ENCODE measurements at places on chromosomes 2 and 18.

DNA sequence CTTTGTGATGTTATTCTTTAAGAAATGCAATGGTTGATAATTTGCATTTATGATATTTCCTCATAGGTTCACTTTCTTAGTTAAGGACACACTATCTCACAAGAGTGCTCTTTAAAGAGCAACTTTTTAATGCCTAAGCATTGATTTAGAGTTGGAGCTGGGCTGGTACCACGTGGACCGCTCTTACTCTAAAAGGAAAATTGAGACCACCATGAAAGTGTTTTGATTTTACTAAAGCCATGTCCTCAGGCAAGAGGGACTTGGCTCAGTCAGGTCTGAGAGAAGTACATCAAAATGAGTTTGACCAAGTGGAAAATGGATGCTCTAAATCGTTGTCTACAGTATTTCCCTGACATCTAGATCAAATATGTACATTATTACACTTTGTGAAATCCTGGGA lies 302.4 kb downstream of the LRRTM1 start:
- no peak for DNase-seq

GRCh38 chr18:75003764-75004690 lies 204.9 kb downstream of the PTGR3 start:
- no peak for DNase-seq

DNA sequence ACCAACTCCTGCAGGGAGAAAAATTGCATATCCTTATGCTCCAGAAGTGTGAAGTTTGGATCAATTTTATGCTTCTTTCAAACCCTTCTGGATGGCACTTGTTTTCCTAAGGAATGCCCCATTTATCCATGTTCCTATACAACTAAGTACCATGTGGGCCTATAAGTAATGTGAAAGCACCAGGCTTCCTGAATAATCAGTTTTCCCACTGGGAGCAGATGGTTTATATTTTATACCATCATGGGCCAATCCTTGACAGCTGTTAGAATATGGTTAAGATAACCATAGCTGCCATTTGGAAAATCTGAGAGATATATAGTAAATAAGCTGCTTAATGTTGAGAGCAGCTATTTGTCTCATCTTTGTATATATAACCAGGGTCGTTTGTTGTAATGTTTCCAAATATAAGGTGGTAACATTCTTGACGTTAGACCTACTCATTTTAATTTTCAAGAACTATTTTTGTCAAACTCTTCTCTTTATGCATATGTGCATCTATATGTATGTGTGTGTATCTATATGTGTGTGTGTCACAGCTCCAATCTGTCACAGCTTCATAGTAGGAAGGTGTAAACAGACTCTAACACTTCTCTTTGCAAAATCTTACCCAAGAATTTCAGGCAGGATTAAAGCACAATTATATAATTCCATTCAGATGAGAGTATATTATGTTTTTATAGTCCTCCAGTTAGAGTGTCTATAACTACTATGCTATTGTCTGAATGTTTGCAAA lies 458.7 kb upstream of the GCFC2 start:
- no peak for DNase-seq

DNA sequence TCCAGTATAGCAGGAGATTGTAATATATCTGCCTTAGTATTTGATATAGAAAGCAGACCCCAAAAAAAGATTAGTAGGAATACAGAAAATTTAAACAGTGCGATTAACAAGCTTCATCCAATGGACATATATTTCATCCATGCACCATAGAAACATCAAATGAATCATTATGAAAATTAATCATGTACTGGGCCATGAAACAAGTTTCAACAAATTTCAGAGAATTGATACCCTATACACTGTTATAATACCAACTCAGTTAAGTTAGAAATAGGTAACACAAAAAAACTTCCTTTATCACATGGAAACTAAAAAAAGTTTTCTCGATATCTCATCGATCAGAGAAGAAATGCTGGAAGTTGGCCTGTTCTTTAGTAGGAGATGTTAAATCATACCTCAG lies 192.1 kb upstream of the STON1 start:
- DNase-seq = no peak

GRCh38 chr18:8834881-8835280 lies 129.5 kb downstream of the MTCL1 start:
- DNase-seq = no peak

DNA sequence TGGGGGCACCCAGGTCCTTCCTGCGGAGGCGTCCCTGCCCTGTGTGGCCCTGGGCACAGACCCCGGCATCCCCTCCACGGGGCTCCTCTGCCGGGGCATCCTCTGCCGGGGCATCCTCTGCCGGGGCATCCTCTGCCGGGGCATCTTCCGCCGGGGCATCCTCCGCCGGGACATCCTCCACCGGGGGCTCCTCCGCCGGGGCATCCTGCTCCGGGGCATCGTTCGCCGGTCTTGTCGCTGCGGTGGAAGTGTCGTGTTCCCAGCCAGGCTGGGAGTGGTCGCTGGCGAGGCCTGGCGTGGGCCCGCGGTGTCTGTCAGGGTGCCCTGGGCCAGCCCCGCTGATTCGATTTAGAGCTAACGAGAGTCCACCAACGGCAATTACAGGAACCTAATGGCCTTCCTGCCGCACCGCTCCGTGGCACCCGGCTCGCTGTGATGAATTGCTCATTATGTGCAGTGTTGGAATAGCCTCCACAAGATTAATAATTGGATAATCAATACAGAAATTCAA lies 115.1 kb downstream of the NFATC1 start:
- no peak for DNase-seq

- DNase-seq = no peak
Measured at GRCh38 chr2:660586-661359, 16.4 kb downstream of the TMEM18 start.

DNA sequence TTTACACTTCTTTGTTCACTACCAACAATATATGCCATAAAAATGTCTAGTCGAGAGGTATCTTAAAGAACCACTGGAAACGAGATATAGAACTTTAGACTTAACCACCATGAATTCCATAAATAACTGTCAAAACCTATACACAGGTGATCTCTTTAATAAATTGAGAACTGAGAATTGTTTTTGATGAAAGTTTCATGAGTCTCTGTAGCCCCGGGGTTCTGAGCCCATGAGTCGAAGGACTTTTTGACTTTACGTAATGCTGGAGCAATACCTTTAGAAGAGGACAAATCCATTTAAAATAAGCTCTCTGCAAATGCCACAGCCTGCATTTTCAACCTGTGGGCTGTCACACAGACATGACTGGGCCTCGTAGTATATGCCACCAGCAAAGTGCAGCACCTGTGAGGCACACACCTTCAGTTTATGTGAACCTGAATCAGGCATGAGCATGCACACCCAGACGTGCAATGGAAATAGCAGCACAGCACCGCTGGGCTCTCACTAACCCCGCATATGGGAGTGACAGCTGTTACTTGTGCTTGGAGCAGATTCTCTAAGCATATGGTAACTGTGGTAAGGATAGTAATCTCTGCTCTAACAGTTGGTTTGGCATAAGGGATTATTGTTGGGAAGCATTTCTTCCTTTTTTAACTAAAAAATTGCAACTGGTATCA lies 383.2 kb downstream of the SOCS6 start:
- no peak for DNase-seq

- no peak for DNase-seq
Measured at GRCh38 chr2:99278793-99279291, 22.2 kb downstream of the LYG1 start.

GRCh38 chr18:9910071-9910470 lies 3.7 kb upstream of the VAPA start:
- no peak for DNase-seq

DNA sequence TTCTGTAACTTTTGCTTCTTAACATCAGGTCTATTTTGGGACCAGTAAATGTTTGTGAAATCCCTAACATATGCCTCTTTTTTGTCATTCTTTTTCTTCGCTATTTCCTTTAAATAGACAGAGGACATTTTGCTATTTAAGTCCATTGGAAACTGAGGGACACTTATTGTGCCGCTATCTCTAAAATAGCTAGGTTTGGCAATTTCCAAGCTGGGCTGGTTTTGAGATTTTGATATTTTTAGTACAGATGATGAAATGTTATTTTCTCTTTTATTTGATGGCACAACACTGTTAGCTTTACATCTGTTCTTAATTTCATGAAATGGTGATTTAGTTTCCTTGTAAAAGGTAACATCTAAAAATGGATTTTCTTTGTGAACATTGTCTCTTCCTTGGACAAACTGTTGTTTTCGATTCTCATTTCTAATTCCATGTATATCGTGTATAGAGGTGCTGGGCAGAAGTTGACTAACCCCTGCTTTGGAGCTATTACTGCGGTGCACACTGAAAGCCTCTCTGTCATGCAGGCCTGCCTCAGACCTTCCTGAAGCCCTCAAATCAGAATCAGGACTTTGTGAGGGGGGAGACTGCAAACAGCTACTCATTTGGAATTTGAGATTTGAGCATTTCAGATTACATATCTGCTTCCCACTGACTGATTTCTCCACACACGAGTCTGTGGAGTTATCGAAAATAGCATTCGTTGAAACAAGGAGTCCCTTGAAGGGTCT lies 594 bp downstream of the RAD51AP2 start:
- DNase-seq = no peak

DNA sequence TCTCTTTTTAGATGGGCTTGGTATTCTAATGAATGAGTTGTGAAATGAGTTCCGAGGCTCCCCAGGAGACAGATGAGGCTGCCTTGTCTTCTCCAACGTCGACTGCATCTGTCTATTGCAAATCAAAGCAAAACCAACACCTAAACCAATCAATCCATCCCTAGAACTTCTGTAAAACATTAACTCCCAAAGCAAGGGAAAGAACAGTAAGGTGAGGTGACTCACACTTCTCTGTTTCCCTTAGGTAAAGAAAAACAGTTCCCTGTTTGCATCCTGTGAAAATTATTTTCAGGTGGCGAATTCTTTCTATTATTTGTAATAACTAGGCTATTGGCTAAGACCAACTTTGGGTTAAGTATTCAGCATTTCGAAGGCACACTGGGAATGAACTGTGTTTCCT lies 249.4 kb downstream of the EPHA4 start:
- no peak for DNase-seq

- DNase-seq = no peak
Measured at GRCh38 chr2:21282515-21282898, 158.7 kb downstream of the TDRD15 start.

DNA sequence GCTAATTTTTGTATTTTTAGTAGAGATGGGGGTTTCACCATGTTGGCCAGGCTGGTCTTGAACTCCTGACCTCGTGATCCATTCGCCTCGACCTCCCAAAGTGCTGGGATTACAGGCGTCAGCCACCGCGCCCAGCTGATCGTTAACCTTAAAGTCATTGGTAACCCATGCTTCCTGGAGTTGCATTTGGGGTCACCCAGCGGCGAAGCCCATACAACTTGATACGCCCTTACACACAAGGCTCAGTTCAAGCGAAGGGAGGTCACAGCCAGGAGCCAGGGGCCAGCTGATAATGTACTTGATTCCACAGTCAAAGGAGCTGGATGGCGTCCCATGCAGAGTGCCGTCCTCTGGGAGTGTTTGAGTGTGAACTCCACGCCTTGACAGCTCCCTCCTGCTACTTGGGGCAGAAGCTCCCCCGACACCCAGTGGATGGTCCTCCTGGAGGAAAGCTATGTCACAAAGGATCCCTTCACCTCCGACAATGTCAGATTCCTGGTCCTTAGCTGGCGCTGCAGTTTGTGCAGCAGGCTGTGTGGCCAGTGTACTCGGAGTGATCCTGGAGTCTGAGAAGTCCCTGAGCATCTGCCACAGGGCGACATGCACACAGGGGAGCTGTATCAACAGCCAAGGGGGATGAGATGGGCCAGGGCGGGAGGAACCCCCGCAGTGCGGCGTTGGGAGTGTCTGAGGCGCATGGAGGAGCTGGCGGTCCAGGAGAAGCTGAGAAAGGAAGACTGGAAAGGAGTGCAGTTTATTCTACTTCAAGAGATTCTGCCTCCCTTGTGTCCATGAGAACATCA lies 7.9 kb downstream of the CLHC1 start:
- no peak for DNase-seq

DNA sequence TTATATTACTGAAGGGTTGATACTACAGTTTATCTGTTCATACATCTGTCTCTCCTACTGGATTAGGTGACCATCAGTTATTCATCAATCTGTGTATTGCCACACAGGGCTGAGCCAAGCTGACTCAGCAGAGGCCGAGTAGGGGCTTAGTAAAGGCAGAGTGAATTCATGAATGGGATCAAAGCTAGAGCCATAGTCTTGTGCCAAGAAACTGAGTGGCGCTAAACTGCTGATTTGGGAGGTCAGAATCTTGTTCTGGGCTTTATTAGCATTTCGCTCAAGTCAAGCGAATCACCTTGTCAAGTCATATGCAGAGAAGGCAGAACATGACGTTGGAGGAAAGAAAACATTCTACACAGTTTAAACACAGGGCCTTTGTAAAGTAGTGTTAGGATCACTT lies 34.1 kb downstream of the SOCS6 start:
- no peak for DNase-seq

- peak; percentile 50 for DNase-seq
Measured at GRCh38 chr2:101030866-101031554, 28.9 kb downstream of the RPL31 start.

DNA sequence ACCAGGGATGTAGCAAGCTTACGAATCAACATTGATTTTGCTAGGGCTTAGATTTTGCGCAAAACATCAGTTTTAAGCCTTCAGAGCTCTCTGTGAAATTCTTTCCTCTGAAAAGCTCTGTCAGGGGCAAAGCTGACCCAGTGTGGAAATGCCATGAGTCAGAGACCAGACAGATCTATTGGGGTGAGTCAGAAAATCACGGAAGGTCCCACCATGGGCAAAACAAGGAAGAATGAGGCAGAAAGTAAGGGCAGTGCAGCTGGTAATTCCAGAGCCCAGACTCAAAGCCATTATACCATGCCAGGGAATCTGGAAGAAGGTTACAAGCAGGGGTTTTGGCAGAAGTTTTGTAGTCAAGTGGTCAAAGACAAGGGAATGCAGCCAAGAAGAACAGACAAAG lies 256.6 kb upstream of the CTAGE1 start:
- DNase-seq = no peak

DNA sequence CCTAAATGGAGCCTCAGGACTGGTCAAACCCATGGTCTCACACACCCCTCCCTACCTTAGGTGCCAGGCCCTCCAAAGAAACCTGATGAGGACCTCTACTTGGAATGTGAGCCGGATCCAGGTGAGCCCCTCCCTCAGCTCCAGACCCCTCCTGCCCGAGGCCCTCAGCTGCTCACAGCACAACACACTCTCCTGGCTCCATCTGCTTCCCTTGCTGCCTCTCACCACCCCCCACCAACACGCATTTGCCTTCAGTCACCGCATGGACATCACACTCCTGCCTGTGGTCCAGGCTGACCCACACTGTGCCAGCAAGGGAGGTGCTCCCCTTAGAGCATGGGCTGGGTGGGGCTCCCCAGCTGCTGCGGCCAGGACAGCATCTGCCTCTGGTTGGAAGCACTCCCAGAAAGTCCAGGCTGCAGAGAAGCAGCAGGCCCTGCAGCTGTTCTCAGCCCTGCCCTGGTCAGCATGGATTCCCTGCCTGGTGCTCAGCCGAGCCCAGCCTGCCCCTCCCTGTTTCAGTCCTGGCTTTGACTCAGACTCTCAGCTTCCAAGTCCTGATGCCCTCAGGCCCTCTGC lies 15.1 kb downstream of the SH2D6 start:
- DNase-seq = no peak
